T47D (cell line): ENCODE measurements at places on chromosomes 2 and 18.
A peak's percentile ranks its signal among the peaks of the same experiment; 100 is the strongest.

GRCh38 chr2:38672445-38673391 lies 6.8 kb downstream of the GALM start:
- DNase-seq = no peak

DNA sequence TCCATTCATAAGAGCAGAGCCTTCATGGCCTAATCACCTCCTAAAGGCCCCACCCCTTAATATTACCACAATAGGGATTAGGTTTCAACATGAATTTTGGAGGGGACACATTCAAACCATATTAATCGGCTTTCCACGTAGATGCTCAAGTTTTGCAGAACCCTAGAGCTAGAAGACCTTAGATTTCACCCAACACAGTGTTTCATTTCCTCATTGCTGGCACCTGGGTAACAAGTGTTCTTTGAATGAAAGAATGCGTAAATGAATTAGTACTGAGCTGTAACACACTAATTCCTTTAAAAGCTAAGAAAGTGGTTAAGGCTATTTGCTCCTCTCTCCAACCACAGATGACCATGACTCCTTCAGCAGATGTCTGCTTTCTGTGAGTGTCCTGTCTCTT lies 252.5 kb downstream of the SMAD2 start:
- DNase-seq = no peak

GRCh38 chr2:65363879-65364666 lies 68.3 kb downstream of the SPRED2 start:
- DNase-seq = no peak

GRCh38 chr2:232473467-232473890 lies 14.2 kb downstream of the ECEL1 start:
- peak; percentile 42 for DNase-seq

GRCh38 chr2:71935262-71935848 lies 212.3 kb downstream of the CYP26B1 start:
- no peak for DNase-seq

DNA sequence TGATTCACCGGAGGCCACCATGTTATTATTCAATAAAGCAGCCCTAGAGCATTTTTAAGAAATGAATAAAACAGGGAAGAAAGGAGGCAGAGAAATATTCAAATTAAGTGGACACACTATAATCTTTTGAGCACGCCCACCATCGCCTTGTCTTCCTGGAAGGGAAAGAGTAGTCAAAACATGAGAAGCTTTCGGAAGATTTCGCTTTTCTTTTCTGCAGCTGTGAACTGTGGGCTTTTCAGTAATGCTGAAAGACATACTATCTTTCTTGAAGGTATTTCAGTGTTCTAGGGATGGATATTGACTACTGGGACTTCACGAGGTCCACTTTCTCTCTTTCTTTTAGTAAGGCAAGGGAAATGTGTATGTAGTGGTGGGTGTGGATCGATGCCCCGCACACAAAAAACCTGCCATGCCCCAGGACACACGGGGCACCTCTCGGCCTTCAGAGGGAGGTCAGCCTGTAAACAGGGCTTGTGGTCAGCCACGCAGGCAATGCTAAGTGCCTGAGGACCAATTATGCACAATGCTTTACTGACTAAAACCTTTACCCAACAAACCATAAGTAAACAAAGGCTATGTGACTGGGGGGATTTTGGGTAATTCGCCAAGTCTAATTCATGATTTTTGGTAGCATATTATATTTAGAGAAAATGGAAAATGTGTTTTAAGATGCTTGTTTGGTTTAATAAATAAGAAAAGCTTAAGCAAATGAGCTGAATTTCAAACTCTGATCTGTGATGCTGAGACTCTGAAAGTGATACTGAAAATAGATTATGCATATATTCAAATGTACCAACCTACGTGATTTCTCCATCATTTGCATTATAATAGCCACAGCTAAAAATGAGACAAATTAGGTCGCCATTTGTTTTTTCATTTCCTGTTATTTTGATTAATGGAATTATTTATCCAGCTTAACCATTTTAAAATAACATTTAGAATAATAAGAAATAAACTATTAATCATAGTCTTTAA lies 130.5 kb downstream of the ZNF516 start:
- DNase-seq = no peak

DNA sequence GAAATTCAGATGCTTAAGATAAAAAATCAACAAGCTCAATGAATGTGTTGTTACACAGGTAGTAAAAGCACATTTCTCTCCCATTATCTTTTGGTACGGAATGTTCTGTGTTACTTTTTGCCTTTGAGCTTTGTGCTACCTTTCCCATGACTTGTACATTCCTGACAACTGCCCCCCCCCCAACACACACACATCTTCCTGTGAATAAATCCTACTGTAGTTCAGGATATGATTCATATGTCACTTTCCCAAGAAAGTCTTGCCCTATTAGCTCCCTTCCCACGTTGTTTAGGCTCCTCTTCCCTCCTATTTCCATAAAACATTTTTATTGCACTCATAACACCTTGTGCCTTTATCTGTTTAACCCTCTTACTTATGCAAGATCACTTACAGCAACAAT lies 442.6 kb upstream of the LRATD1 start:
- DNase-seq = peak; percentile 24

GRCh38 chr2:38898256-38898655 lies 8.6 kb downstream of the ARHGEF33 start:
- DNase-seq = no peak

GRCh38 chr18:56676639-56677038 lies 25.5 kb downstream of the WDR7 start:
- no peak for DNase-seq

DNA sequence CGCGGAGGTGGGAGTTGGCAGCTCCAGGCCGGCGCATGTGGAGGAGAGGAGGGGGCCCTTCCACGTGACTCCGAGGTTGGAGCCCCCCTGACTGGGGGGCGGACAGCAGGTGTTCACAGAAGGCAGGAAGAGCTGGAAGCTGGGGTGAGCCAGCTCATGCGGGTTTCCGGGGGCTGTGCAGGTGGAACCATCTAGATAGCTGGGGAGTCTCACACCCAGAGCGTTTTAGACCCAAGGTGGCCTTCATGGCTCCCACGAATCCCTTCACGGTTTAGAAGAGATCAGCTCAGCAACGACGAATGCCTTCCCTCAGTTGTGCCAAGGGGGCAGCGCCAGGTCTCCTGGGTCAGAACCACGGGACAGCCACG lies 740.5 kb upstream of the SALL3 start:
- DNase-seq = no peak

DNA sequence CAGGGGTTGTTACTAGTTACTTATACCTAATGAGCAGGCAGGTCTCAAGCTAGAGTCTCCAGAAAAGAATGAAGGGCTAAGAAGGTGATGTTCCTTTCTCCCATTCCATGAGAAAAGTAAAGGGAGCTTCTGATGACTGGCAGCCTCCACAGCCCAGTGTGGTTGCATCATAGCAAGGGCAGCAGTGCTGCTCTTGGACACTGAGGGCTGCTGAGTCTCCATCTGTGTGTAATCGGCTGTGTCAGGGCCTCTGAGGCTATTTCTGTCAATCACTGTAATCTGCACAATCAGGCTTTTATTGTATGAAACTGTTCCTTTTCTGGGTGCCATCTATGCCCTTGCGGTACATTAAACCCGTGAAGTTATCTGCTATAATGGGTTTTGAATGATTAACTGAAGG lies 164.1 kb upstream of the FBXO11 start:
- no peak for DNase-seq

GRCh38 chr2:208280234-208280633 lies 14.2 kb downstream of the PIKFYVE start:
- DNase-seq = no peak

- no peak for DNase-seq
Observed at GRCh38 chr18:40347261-40347660, 1607.8 kb upstream of the PIK3C3 start.

GRCh38 chr2:67613227-67613626 lies 216.1 kb downstream of the ETAA1 start:
- no peak for DNase-seq

- no peak for DNase-seq
Observed at GRCh38 chr2:96241227-96241626, 24.6 kb downstream of the TMEM127 start.

DNA sequence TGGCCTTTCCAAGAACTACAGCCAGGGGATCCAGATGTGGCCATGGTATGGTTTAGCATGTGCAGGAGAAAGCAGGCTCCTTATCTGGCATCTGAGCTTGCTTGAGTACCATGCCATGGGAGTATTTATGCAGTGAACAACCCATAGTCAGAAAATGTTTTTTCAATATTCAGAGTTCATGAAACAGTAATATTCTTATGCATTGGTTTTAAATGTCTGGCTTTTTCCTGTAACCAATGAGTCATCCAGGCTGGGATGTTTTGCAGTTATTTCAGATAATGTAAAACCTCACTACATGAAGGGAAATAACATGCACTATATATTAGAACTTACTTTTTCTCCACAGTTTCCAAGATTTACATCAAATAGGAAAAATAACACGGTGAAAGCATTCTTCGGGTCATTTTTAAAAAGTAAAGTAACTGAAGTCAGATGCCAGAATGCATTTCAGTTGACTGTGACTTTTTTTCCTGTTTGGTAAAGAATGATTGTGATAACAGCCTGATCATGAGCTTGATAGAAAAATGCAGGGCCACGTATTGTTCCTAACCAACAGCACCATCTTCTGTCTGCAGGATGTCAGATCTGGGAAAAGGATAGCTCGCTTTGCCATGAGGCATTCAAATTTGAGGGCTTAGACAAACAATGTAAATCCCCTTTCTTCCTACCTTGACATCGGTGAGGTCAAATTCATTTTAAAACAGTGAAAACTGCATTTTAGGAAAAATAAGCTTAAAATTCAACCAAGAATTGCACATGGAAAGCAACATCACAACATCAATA lies 152.8 kb downstream of the DSC3 start:
- DNase-seq = peak; percentile 42

GRCh38 chr2:38215993-38216392 lies 140.0 kb upstream of the CYP1B1 start:
- peak; percentile 60 for DNase-seq

- DNase-seq = no peak
Observed at GRCh38 chr18:55229682-55230081, 270.4 kb upstream of the CCDC68 start.

DNA sequence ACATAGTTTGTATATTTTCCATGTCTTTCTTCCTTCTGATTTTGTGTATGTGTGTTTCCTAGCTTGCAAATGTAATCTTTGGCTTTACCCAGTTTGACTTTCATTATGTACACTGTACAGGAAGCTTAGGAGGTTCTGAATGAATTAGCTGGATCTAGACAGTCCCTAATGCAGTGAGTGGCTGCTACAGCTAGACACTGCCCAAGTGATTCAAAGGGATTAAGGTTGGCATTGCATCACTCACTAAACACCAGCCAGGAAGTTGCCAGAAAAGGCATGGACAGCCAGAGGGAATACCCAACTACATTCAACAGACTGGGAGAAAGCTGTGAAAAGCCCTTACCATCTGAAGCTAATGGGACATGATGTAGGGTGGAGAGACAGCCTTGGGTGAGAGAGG lies 316.0 kb upstream of the MEX3C start:
- peak; percentile 22 for DNase-seq

GRCh38 chr18:33577685-33578517 lies at the start of gene ASXL3:
ASXL3 (plus strand) TSS chr18:33578219; CDS start chr18:33578632, 413 bp downstream.
- DNase-seq = no peak

- no peak for DNase-seq
Observed at GRCh38 chr18:12518326-12518725, 110.6 kb downstream of the PRELID3A start.

- DNase-seq = no peak
Observed at GRCh38 chr2:147031897-147032296, 812.9 kb upstream of the ACVR2A start.

- peak; percentile 74 for DNase-seq
Observed at GRCh38 chr2:229150317-229150716, 120.8 kb downstream of the PID1 start.

DNA sequence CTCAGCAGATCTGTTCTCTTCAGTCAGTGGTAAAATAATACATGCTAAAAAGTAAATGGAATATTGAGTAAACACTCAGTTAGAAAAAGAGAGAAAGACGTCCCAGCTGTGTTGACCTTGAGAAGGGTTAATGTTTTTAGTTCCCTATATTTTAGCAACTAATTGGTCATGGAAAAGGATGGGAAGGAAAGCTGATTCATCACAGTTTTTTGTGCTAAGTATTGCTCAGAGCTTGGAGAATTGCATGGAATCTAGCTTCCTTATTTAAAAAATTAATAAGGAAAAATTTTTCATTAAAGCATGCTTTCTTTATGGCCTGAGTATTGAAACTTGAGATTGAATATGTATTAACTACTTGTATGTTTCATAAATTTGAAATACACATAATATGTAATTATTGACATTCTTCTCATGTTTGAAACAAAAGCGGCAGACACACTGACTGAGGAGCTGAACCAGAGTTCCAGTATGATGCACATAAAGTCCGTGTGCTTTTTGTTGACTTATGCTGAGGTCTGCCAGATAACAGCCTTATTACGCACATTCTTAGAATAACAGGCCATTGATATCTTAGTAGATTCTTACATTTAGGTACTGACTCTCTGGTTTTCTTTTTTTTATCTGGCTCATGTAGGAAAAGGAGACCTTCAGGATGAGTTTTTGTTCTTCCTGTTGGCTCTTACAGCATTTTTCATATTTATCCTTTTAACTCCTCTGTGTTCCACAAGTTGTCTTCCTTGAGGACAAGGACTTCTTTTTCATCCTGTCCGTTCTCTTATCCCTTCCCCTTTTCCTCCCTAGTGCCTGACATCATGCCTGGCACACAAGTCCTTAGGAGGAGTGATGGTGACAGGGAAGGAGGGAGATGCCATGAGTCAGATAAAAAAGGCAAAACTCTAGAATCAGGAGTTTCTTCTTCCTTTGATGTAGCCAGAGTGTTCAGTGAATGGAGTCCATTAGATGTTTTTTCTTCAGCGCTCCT lies 194.1 kb downstream of the PTPRM start:
- DNase-seq = no peak

DNA sequence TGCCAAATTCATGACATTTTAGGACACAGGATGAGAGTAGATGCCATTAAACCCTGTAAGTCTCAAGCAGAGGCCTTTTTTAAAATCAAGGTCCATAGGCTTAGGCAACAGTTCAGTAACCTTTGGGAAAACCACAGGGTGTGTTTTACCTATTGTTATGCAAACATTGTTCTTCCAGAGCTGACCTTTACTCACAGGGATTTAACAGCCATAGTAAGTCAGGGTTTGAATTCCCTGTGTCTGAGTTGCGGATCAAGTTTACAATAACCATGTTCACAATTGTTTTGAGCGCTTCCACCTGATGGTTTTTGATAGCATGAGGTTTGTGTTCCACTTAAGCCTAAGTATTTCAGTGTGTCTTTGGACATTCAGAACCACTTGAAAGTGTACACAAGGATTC lies 160.1 kb upstream of the BOD1L2 start:
- DNase-seq = peak; percentile 1

- DNase-seq = no peak
Observed at GRCh38 chr2:38474715-38475566, 97.9 kb upstream of the ATL2 start.

- DNase-seq = no peak
Observed at GRCh38 chr18:2312440-2312839, 258.9 kb downstream of the METTL4 start.

DNA sequence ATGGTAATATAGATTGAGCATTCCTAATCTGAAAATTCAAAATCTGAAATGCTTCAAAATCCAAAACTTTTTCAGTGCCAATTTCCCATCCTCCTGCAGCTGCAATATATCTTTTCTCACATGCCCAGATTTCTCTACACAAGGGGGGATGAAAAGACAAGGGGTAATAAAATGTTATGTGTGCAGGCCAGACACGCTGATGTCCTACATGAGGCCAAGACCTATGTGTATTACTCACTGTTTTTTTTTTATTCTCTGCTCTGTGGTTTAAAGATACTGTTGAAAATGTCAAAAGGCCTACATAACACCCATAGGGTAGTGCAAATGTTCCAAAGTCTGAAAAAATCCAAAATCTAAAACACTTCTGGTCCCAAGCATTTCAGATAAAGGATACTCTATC lies 41.2 kb upstream of the CWC22 start:
- DNase-seq = no peak

- peak; percentile 85 for DNase-seq
Observed at GRCh38 chr2:182077448-182078142, 91.9 kb downstream of the PPP1R1C start.
